ENCODE measurements at places on chromosomes 6 and 20. TPM values are rescaled to one million over a fixed set of nuclear protein-coding genes. Genes with fewer than 3 reads are reported as not detected.

DNA sequence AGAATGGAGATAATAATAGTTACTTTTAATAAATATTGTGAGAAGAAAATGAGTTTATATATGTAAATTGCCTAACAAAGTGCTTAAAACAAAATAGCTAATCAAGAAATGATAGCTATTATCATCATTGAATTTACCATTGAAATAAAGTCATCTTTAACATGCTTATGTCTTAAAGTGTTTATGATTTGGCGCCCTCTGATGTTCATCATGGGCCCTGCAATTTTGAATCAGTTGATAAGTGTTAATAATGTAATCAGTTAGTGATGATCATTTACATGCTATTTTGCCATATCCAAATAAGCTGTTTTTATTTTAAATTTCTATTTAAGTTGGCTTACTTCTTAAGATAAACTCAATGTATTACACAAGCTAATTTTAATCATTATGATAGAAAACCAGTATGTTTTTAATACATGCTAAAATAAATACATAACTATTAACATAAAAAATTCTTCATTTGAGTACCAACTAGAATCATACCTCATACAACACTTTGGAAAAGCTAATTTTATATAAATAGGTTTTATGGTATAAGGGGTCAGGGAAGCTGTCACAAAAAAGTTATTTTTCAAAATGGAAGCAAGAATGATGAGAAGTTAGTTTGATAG is 39.2 kb upstream of the TPD52L1 start:
- peak; percentile 68 for DNase-seq

- no peak for DNase-seq
These were observed 35.9 kb upstream of the POLR1H start for GRCh38 chr6:30025186-30025585.

The C6orf141 gene
- not detected for polyA plus RNA-seq

The FAM209B gene
- polyA plus RNA-seq = not detected

The RBM38 gene
- polyA plus RNA-seq = 1.3 TPM

DNA sequence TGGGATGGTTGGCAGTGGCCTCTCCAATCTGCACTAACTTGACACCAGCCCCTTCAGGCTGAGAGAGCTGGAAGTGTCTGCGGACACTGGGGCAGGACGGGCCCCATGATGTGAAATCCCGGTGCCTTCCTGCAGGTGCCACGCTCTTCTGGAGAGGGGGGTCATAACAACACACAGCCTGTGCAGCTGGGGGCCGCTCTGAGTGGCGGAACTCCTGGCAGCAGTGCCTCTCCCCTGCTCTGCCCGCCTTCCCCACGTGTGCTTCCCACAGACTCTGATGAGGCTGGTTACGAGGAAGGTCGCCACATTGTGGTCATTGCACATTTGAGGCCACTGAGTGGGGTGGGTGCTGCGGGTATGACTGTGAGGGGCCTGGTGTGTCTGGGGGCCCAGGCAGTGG is 145.2 kb downstream of the DTNBP1 start:
- no peak for DNase-seq

DNA sequence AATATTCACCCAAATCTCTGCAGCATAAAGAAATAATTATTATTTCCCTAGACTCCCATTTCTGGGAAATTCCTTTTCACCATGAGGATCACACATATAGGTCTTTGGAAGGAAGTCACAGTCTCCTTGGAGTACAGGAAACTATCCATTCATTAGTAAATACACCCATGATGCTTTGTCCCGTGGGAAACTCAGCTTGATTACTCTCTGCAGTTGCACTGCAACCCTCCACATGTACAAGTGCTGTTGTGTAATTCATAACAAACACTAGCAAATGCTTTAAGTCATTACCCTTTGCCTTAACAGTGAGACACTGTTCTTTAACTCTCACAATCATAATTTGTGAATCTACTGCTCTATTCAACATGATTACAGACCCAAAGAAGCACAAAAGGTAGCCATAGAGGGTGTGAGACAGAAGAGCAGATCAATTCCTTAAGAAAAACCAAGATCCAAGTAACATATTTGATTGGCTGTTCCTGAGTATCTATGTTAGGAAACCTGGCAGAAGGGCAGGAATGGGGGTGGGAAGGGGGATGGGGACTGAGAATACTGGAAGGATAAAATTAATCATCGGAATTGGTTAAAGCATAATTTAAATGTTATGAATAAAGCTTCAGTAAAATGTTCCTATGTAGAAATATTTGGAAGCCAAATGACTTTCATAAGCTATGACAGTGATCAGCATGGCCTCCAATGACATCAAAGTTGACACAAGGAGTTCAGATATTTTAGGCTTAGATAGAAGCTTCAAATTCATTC is 268.0 kb downstream of the HACE1 start:
- peak; percentile 2 for DNase-seq

The SLC17A1 gene
- not detected for polyA plus RNA-seq

The PTCHD4 gene
- 1.2 TPM for polyA plus RNA-seq

GRCh38 chr6:55101157-55101556 is 73.2 kb upstream of the HCRTR2 start:
- no peak for DNase-seq

The SDHAF4 gene
- 11.3 TPM for polyA plus RNA-seq

- DNase-seq = no peak
These were observed 3.2 kb upstream of the BPIFA2 start for GRCh38 chr20:33164763-33165095.

The CRYBG1 gene
- 1.9 TPM for polyA plus RNA-seq

DNA sequence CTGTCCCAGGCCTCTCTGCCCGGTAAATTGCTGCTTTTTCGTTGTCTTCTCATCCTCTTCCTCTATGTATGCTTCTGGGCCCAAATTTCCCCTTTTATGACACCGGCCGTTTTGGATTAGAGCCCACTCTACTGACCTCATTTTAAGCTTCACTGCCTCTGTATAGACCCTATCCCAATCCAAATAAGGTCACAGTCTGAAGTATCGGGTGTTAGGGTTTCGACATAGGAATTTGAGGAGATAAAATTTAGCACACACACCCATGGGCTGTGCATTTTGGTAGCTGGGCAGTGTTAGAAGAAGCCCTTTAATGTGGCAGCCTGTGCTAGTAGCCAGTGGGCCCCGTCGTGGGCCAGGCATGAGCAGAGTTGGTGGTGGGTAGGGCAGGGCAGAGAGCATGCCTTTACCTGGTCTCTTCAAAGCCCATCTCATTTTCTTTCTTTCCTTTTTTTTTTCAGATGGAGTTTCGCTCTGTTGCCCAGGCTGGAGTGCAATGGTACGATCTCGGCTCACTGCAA is 27.9 kb upstream of the EZR start:
- DNase-seq = no peak

DNA sequence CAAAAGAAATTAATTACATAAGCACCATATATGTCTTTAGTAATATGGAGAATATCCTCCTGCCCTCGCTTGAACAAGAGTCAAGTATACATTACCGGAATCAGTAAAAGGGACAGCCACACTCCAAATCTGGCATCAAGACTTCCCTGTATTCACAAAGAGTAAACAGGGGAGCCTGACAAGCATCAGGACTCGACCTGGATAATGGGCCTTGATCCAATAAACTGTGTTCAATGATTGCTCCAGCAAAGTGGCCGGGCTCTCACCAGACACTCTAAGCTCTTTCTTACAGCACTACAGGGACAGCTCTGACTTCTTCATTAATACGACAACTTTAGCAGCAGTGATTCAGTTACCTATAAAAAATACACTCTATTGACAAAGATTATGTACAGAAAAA is 307.9 kb upstream of the POU3F2 start:
- DNase-seq = no peak

The TMEM151B gene
- not detected for polyA plus RNA-seq

DNA sequence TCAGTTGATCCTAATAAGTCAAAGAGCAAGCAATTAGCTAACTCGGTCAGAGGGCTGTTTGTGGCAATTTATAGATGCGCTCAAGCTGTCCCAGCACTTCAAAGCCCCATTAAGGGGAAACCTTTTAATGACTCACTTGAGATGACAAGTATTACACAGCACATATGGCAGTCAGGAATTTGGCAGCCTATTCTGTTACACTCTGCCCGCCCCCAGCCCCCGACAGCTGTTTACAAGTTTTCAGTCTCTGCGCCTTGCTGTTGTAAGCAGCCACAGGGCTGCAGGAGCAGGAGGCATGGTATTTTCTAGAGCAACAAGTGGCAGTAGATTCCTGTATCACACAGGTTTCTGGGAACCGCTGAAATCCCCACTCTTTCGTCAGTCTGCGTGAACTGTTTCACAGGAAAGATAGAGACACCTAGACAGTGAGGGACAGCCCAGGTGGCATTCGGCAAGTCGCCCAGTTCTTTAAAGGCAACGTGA is 263.0 kb downstream of the FOXC1 start:
- DNase-seq = peak; percentile 61

GRCh38 chr20:45611054-45611453 is 18.5 kb upstream of the WFDC10A start:
- peak; percentile 88 for DNase-seq

DNA sequence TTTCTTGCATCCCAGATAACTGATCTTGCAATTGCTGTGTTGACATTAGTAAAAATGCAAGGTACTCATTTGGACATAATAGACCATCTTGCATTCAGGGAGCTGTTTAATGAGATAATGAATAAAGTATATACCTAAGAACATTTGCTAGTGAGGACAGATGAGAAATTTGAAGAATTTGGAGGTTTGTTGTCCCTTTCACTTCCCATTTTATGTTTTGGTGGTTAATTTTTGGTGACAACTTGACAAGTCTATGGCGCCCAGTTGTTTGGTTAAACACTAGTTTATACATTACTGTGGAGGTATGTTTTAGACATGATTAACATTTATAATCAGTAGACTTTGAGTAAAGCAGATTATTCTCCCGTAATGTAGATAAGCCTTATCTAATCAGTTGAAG is 300.2 kb upstream of the SYNCRIP start:
- no peak for DNase-seq

- DNase-seq = peak; percentile 49
These were observed 197.4 kb upstream of the KCNG1 start for GRCh38 chr20:51220293-51220706.

- peak; percentile 76 for DNase-seq
These were observed 119.6 kb downstream of the KIF13A start for GRCh38 chr6:17867880-17868279.

GRCh38 chr6:149545258-149545753 is 537 bp downstream of the PPIL4 start:
- peak; percentile 89 for DNase-seq

The ADGB gene
- not detected for polyA plus RNA-seq

GRCh38 chr6:25042036-25042521 is 106.3 kb upstream of the RIPOR2 start:
- DNase-seq = no peak

GRCh38 chr6:119323931-119324330 is 25.6 kb downstream of the MAN1A1 start:
- no peak for DNase-seq

The CST5 gene
- polyA plus RNA-seq = not detected

The ANGPT4 gene
- polyA plus RNA-seq = not detected

The CHRNA4 gene
- polyA plus RNA-seq = not detected

The MKKS gene
- 17.8 TPM for polyA plus RNA-seq

- DNase-seq = no peak
These were observed 82.4 kb downstream of the GJA10 start for GRCh38 chr6:89976694-89977020.

The MMP24OS gene
- 85.3 TPM for polyA plus RNA-seq

DNA sequence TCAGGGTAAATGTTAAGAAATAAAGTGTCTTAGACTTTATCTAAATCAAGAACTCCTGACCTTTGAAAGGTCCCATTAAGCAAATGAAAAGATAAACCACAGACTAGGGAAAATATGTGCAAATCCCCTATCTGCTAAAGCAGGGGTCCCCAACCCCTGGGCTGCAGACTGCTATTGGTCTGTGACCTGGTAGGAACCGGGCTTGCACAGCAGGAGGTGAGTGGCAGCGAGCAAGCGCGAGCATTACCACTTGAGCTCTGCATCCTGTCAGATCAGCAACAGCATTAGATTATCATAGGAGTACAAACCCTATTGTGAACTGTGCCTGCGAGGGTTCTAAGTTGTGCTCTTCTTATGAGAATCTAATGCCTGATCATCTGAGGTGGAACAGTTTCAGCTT is 42.4 kb downstream of the LCA5 start:
- no peak for DNase-seq

The ASIP gene
- polyA plus RNA-seq = not detected

The IPCEF1 gene
- polyA plus RNA-seq = not detected

- no peak for DNase-seq
These were observed 73.9 kb downstream of the JPH2 start for GRCh38 chr20:44112889-44113617.

- no peak for DNase-seq
These were observed 293.6 kb upstream of the PRND start for GRCh38 chr20:4427940-4428586.

GRCh38 chr6:108463784-108464183 is 96.9 kb upstream of the FOXO3 start:
- no peak for DNase-seq

DNA sequence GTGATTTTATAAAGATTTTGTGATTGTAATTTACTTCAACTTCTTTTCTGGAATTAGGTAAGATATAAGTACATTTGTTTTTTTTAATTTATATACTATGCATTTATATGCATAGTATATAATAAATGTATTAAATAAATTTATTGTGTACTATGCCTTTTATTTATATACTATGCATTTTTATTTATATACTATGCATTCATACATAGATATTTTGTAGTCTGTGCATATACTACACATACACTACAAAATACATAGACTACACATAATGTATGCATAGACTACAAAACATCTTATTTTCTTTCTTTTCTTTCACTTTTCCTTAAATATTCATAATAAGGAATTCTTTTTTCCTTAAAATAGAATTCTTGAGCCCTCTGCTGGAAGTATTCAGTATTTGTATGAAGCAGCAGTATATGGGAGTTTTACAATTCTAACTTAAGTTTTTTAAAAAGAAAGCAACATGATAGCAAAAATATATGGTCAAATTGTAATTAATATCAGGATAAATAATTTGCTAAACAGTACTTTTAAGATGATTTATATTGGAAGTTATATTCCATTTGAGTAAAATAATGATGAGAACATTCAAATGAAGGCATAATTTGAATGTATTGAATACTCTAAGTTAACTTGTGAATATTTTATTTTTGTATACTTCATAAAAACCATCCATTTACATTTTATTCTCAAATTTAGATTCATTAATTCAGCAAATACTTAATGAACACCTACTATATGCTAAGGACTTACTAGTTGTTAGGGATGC is 129.3 kb downstream of the KLHL32 start:
- peak; percentile 51 for DNase-seq

DNA sequence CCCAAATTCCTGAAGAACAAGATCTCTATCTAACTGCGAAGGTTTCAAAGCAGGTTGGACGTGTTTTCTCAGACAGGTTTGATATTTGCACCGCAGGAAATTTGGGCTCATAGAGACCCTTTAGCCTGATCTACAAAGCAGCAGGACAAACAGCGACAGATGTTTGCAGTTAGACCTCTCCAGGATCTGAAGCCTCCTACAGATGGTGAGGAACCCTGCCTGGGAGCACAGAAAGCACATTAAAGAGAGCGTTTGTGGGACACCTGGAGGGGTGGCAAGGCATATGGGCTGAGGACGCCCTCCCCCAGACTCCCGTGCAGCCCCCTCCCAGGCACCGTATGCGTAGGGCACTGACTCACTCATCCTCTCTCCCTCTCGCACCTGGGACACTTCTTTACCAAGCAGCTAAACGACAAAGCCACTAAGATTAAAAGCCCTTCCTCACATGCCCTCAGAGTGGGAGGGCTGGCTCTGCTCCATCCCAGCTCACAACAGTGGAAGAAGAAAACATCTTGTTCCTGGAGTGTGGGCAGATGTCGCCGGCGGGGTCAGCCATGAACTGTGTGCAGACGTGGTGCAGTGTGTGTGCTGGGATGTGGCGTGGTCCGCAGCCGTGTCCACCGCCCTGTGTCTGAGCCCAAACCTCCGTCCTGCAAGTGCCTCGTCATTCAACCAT is 249.7 kb upstream of the AFDN start:
- no peak for DNase-seq

GRCh38 chr6:17099401-17100059 is 2.3 kb upstream of the STMND1 start:
- DNase-seq = no peak
